ENCODE measurements at places on chromosomes 3 and 15.

DNA sequence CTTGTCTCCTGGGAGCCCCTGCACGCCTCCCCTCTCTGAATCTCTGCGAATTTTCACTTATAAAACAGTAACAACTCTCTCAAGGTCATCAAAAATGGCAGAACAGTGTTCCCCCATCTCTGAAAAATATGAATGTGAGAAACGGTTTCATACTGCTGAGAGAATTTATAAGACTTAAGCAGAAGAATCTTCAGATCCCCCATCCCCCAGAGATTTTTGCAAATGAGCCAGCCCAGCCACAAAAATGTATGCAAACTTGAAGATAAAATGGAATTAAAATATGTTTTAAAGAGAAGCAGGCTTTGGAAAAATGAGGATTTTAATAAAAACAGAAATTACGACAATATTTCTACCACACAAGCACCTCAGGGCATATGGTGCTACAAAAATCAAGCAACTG, 173.0 kb downstream of the STT3B start:
- DNase-seq = no peak

DNA sequence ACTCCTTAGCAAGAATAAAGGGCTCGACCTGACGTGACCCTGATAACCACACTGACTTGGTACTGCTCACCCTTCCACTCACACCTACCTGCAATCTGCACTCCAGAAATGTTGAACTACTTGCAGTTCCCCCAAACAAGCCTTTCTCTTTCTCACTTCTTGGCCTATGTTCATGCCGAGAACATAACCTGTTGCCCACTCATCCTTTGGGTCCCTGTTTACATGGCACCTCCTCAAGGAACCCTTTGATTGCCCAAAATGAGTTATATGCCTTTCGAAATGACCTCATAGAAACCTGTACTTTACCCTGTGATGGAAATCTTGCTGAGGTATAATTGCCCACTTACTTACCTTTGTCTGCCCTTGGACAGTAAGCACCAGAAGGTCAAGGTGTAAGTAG, 96.2 kb downstream of the TMCO5A start:
- no peak for DNase-seq

GRCh38 chr3:51954105-51954504, 1.1 kb upstream of the GPR62 start:
- no peak for DNase-seq

DNA sequence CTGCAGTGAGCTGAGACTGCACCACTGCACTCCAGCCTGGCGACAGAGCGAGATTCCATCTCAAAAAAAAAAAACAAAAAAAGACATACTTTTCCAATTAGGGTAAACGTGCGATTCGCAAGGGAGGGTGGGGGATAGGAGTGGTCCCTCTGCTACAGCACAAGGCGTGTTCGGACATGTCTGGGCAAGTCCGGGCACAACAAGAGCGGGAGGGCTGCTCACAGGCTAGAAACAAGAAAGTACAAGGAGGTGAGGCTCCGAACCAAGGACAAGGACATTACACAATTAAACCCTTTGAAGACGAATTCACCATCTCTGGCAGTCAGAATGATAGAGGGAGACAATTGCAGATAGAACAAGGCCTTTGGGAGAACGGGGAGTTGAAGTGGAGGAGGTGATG, 32.2 kb upstream of the BCL2A1 start:
- no peak for DNase-seq

DNA sequence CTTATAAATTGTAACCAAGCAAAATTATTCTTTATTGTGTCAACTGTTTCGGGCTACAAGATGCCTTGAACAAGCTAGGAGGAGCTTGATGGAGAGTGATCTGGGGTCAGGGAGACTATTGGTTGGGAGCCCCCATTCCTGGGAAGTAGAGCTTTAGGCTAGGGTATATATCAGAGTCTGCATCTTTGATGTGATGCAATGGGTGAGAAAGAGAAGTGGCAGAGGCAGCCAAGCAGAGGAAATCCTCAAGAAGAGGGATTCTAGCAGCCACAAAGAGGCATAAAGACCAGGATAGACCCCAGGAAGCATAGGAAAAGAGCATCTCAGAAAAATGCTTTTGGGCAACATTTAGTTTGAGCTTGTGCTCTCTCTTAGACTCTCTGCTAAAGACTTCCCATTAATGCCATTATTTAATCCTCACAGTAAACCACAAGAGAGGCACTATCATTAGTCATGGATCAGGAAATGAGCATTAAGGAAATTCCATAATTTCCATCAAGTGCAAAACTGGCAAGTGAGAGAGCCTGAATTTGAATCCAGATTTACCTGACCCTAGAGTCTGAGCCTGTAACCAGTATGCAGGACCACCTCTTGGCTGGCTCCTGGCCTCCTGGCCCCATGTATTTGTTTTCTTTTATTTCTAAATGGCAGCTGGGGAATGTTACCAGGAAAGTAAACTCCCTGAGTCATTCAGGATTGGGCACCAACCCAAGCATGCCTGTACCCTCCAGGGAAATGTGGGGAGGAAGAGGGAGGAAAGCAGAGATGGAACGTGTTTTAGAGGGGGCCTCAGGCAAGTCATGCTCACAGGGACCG, 118.7 kb downstream of the RPL22L1 start:
- DNase-seq = no peak

GRCh38 chr3:25419251-25419650, 8.8 kb upstream of the RARB start:
- no peak for DNase-seq

GRCh38 chr3:52470920-52471319, 15.5 kb downstream of the NISCH start:
- no peak for DNase-seq

- no peak for DNase-seq
These were observed 9.9 kb upstream of the KLHL25 start for GRCh38 chr15:85804481-85805170.

DNA sequence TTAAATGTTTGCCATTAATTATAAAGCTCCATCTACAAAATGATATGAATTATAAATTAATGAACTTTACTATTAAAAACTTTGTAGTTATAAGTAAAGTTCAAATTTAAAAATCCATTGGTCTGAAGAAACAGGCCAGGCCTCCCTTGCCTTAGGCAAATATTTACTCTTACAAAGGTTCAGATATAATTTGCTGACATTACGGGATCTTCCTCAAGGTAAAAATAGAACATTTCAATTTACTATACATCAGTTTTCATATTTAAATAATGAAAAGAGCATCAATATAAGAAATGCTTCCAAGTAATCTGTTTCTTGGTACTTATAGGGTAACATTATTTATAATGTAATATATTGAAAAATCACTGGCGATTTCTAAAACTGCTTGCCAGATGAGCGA, 3.7 kb downstream of the CMTM6 start:
- DNase-seq = no peak

DNA sequence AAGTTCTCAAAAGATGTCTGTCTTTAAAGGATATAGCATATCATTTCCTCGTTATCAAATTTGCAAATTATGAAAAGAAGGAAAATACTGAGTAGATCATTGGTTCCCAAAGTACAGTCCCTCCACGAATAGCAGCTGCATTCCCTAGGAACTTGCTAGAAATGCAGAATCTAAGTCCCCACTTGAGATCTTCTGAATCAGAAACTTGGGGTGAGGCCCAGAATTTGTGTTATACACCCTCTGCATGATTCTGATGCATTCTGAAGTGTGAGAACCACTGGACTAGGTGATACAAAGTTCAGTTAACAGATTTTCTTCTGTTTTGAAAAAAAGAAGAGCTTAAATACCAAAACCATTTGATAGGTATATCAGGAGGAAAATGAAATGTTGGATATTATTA, 77.1 kb downstream of the SLC25A26 start:
- DNase-seq = no peak

- no peak for DNase-seq
These were observed 80.7 kb upstream of the SPRED1 start for GRCh38 chr15:38171973-38172372.

GRCh38 chr3:197303452-197303851, 5.0 kb upstream of the DLG1 start:
- DNase-seq = no peak

DNA sequence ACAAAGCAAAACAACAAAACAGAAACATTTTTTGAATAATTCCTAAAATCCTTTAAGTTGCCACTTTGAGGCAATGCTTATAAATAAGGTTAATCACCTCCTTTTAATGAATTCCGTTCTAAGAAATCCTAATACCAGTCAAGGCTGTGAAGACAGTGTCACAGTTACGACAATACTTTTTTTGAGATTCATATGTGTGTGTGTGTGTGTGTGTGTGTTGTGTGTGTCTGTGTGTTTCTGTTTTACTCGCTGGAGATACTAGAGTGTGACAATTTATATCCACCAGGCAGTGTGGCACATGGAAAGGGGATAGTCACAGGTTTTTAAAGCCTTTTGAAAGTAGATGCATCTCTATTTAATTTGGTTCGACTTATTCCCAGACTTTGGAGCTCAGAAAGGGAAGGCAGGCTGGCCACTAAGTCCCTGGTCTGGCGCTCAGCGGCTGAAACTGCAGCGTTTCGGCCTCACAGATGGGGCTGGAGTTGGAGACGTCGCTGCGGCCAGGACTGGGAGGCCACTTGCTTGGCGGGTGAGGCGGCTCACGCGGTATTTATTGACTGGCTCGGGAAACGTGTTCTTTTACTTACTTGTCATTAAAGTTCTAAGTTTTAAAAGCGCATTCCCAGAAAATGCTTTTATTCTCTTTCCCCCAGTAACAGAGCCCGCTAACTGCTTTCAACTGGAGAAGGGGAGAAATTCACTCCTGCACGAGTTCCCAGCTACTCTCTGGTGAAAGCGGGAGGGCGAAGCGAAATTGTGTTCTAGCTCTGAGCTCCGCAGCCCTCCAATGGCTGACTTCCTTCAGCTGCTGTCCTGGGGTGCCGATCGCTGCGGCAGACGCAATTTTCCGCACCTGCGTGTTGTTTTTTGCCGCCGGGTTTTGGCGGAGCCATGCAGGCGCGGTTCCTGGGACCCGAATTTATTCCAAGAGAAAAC, 13.7 kb downstream of the ZIC1 start:
- DNase-seq = no peak

DNA sequence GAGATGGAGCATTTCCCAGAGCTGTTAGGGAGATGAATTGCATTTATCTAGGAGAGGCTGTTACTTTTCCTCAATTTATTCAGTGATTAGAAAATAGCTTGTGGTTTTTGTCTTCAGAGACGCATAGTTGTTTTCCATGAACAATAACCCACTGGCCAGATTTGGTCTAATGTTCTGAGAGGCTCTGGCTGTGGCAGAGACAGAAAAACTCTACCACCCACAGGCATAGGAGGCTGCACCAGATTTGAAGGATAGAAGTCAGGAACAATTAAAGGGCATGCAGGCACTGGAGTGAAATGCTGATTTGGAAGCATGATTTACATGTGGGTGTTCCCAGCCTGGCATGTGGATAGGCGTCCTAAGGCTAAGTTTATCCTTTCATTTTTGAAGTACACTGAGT, 143.5 kb downstream of the NFKBIZ start:
- DNase-seq = no peak

GRCh38 chr3:72242326-72242725, 457.4 kb upstream of the PROK2 start:
- no peak for DNase-seq

- DNase-seq = no peak
These were observed 26.6 kb upstream of the THSD4 start for GRCh38 chr15:71088683-71089082.

GRCh38 chr15:41417418-41418195, 712 bp downstream of the RTF1 start:
- no peak for DNase-seq

DNA sequence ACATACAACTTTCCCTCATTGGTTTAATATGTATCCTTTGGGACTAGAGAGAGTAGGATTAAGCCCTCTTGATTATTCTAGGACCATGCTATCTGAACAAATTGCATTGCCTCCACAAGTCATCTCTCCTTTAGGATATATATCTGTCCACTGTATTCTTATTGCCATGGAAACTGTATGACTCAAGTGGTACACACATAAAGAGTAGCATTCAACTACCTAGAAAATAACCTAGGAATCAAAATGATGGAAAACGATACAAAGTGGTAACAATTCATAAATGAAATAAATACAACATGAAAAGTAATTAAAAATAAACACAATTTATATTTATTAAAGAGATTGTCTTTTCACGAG, 212.1 kb upstream of the P2RY1 start:
- no peak for DNase-seq

GRCh38 chr3:129481766-129482332, 41.8 kb downstream of the IFT122 start:
- no peak for DNase-seq

- no peak for DNase-seq
These were observed 153.9 kb downstream of the APBA2 start for GRCh38 chr15:29039466-29040369.

- DNase-seq = no peak
These were observed 509.9 kb downstream of the SHQ1 start for GRCh38 chr3:72338082-72338941.

DNA sequence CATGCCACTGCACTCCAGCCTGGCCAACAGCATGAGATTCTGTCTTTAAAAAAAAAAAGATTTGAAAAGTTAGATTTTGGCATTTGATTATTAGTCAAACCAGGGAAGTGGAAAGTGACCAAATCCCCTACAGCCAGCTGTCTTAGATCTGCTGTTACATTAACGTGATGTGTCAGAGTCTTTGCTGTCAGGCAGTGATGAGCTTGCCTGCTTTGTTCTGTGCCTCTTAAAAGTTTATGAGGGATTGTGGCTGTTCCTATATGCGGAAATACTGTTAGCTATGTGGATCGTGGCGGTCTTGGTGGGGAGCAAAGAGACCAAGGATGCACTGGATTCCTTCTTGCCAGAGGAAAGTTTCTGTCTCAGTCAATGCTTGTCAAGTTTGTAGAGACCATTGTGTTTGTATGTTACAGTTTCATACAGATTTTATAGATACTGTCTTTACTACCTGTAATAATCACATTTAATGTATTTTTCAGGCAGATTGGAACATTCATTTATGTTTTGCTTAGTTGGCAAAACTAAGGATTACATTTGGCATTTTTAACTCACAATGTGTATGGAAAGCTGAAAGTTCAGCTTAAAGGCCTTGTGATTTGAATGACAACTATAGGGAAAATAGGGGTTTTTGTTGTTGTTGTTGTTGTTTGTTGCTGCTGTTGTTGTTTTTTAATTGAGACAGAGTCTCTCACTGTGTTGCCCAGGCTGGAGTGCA, 137.4 kb downstream of the VPS8 start:
- DNase-seq = no peak

DNA sequence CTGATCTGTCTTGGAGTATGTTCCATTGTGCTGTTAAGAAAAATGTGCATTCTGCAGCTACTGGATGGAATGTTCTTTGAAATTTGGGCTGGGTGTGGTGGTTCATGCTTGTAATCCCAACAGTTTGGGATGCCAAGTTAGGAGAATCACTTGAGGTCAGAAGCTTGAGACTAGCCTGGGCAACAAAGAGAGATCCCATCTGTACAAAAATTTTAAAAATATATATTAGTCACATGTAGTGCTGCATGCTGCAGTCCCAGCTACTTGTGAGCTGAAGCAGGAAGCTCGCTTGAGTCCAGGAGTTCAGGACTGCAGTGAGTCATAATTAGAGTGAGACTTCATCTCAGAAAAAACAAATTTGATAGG, 62.8 kb upstream of the PLSCR4 start:
- DNase-seq = no peak

DNA sequence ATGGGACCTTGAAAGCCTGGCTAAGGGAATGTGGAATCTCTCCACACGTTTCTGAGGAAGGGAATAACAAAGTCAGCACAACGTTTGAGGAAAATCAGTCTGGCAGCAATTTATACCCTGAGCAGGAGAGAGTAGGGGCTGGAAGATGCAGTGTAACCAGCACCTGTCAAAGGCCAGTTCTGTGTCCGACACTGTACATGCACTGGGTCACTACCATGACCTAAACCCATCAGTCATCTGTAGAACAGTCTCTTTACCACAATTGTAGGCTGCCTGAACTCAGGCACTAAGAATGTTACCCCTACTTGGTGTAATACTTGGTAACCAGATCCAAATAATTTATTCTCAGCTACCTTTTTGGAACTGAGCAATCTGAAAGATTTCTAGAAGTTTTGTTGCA, 113.4 kb downstream of the FEZF2 start:
- no peak for DNase-seq
